ENCODE measurements at places on chromosomes 7 and 10.

GRCh38 chr7:137691566-137691965 is 155.2 kb downstream of the DGKI start:
- no peak for DNase-seq

- DNase-seq: no peak
Observed at GRCh38 chr7:54591404-54592386, 49.5 kb downstream of the VSTM2A start.

- DNase-seq: no peak
Observed at GRCh38 chr7:136128050-136128449, 150.9 kb upstream of the MTPN start.

DNA sequence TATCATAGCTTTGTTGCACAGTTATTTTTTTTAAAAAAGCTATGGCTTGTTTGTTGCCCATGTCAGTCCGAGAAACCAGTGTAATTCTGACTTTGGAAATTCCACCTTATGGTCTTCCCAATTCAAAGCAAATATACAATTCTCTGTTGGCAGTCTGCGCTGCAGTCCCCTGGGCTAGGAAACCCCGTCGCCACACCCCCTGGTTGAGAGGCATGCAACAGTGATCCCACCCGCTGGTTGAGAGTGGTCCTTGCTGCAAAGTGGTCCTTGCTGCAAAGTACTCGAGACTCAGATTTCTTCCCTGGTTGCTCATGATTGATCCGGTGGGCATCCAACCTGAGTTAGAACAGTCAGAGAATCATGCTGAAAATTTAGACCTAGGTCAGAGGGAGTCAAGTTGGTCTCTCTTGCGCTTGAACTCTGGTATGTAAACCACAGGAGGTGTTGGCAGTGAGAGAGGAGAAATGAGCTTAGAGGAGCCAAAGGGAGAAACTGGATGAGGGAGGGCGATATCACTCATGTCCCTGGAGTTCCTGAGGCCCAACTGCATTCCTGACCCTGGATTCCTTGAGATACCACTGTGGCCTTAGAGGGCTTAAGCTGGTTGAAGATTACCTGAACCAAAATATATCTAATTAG is 45.0 kb upstream of the STK17A start:
- DNase-seq: no peak

DNA sequence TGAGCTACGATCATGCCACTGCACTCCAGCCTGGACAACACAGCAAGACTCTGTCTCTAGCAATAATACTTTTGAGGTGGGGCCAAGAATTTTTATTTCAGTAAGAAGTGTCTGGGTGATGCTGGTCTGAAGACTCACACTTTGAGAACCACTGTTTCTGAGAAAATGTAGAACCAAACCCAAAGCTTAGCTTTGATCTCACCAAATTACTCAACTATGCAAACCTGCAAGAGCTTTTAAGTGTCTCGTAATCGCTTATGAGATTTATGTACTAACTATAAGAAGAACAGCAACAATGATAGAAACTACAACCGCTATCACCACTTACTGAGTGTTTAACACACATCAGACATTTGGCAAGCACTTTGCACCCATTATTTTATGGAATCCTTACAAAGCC is 29.5 kb downstream of the APBB1IP start:
- no peak for DNase-seq

GRCh38 chr7:93948106-93948505 is 26.6 kb downstream of the GNG11 start:
- no peak for DNase-seq

DNA sequence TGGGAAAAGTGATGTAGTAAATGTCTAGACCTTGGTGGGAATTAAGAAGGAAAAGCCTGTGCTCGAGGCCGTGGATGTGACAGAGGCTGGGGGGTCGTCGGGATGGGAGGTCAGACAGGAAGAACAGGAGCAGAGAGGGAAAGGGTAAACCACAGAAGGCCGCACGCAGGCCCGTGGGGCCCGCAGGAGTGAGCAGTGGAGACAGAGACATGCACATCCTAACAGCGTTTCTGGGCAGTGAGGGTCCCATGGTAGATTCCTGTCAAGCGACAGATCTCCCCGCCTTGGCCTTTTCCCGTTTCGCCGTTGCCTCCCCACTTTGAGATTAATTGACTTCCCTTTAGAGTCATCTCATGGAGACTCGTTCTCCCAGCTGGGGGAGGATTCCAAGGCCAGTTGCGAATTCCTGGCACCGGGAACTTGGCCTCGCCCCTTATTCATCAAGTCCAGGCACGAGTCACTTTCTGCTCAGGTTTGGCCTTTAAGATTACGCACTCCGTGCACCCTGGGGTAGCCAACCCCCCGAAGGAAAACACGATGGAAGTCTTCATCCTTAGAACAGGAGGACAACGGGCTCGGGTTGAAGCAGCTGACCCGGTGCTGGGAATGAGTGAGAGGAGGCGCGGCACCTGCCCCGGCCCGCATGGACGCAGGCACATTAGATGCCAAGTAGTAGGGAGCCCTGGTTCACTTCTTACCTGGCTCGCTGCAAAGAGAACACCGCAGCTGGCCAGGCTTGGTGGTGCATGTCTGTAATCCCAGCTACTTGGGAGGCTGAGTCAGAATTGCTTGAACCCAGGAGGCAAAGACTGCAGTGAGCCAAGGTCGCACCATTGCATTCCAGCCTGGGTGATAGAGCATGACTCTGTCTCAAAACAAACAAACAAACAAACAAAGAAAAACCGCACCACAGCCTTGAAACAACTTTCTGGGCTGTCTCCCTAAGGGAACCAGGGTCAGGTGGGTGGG is 315.2 kb upstream of the SHH start:
- no peak for DNase-seq

GRCh38 chr7:22219036-22219435 is 137.9 kb downstream of the RAPGEF5 start:
- DNase-seq: no peak

All from uterus (tissue), 4 donors.